Right renal pelvis (tissue), 4 donors: ENCODE measurements at places on chromosomes 7 and 10. TPM values are rescaled to one million over a fixed set of nuclear protein-coding genes. Genes with fewer than 3 reads are reported as not detected.

Gene TAF6
- polyA plus RNA-seq, result 63.3 TPM

Gene CTAGE4
- polyA plus RNA-seq, result 5.8 TPM

GRCh38 chr7:39645482-39646407 is 22.4 kb downstream of the RALA start:
- DNase-seq, result no peak

GRCh38 chr10:77357611-77358310 is 279.8 kb downstream of the KCNMA1 start:
- no peak for DNase-seq

Gene OR2A2
- polyA plus RNA-seq, result not detected

- DNase-seq, result no peak
Measured at GRCh38 chr10:1658658-1659057, 78.7 kb downstream of the ADARB2 start.

Gene GIMAP7
- 17.9 TPM for polyA plus RNA-seq

- no peak for DNase-seq
Measured at GRCh38 chr7:153070141-153070540, 310.6 kb downstream of the ACTR3B start.

GRCh38 chr7:25068502-25069213 is 56.4 kb downstream of the CYCS start:
- DNase-seq, result no peak

Gene PNLIPRP3
- polyA plus RNA-seq, result not detected
